Astrocyte (in vitro differentiated cells and primary cell): ENCODE measurements at places on chromosomes 2 and 18. TPM values are rescaled to one million over a fixed set of nuclear protein-coding genes. Genes with fewer than 3 reads are reported as not detected.
A peak's percentile ranks its signal among the peaks of the same experiment; 100 is the strongest.

DNA sequence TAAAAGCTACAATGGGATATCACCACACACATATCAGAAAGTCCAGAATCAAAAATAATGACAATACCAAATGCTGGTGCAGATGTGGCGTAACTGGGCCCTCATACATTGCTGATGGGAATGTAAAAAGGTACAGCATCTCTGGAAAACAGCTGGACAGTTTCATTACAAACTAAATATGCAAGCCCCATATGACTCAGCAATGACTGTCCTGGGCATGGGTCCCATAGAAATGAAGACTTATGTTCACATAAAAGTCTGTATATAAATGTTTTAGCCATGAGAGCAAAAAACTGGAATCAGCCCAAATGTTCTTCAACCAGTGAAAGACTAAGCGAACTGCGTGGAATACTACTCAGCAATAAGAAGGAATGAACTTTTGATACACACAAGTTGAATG is 56.7 kb downstream of the ALPK2 start:
- peak; percentile 98 for DNase-seq

DNA sequence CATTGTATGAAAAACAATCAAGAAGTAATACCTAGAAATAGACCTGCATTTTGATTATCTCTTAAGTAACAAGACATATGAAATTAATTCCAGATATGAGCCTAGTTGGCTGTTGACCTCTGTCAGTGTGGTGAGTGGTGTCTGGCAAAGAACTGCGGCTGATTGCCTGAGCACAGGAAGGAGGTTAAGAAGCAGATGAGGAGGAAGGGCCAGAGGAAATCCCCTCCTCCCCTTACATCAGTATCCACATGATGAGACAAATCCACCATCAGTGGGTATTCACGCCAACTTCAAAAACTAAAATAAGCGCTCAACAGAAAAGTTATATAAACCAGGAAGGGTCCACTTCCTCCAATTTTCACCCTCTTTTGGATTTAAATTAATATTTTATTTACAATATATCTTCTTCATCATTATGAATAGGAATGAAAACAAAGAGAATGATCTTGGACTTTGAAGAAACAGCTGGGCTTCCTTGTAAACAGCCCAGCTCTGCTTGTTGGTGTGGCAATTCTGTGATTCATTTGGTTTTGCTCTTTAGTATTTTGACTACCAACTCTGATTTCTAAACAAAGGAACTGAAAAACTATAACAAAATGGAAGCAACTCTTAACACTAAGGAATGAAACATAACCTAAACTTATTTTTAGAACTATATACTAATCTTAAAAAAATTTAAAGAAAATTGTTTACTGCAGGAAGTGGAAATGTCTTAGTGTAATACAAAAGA is 27.3 kb downstream of the RFTN2 start:
- no peak for DNase-seq

DNA sequence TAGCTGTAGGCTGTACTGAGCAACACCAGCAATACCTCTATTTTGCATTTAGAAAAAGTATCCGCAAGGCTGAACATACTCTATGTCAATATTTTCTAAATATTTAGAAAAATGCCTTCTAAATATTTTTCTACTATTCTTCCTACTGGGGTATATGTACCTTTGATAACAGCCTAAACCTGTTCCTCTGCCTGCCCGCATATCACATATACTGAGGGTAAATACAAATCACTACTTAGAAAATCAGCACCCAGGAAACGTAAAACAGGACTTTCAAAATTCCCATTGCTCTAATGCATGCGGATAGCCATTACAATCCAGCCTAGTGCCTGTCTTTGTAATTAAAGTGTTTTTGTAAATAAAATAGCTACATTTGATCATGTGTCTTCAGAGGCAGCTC is 56.1 kb downstream of the NCKAP5 start:
- no peak for DNase-seq

- DNase-seq, result no peak
Observed at GRCh38 chr2:32363597-32363996, 6.8 kb downstream of the BIRC6 start.

MTCL1 gene
- 48.6 and 59.3 TPM in 2 replicates for total RNA-seq

SCYGR5 gene
- not detected in 2 replicates for total RNA-seq

- DNase-seq, result no peak
Observed at GRCh38 chr2:57880446-57880845, 166.2 kb upstream of the VRK2 start.

- DNase-seq, result no peak
Observed at GRCh38 chr2:73215254-73215653, 1.2 kb downstream of the SMYD5 start.

DNA sequence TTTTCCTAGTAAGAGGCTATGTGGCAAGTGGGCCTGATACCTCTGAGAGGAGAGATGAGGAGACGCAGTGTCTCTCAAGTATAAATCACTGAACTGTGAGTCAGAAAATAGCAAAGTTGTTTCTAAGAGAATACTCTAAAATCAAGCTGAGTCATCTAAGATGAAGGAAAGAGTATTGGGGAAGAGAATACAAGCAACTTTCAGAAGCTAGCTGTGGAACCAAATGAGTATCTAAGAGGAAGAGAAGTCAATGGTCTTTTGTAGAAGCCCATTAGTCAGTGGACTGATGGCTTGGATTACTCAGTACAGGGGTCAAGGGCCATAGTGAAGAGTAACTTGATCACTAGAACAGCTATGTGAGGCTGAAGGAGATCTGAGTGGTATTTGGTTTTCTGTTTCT is 2.7 kb upstream of the DCC start:
- peak; percentile 55 for DNase-seq

NGEF gene
- 0.16 and 0.22 TPM in 2 replicates for total RNA-seq

GRCh38 chr2:217875556-217876252 is 127.1 kb downstream of the TNS1 start:
- no peak for DNase-seq

DNA sequence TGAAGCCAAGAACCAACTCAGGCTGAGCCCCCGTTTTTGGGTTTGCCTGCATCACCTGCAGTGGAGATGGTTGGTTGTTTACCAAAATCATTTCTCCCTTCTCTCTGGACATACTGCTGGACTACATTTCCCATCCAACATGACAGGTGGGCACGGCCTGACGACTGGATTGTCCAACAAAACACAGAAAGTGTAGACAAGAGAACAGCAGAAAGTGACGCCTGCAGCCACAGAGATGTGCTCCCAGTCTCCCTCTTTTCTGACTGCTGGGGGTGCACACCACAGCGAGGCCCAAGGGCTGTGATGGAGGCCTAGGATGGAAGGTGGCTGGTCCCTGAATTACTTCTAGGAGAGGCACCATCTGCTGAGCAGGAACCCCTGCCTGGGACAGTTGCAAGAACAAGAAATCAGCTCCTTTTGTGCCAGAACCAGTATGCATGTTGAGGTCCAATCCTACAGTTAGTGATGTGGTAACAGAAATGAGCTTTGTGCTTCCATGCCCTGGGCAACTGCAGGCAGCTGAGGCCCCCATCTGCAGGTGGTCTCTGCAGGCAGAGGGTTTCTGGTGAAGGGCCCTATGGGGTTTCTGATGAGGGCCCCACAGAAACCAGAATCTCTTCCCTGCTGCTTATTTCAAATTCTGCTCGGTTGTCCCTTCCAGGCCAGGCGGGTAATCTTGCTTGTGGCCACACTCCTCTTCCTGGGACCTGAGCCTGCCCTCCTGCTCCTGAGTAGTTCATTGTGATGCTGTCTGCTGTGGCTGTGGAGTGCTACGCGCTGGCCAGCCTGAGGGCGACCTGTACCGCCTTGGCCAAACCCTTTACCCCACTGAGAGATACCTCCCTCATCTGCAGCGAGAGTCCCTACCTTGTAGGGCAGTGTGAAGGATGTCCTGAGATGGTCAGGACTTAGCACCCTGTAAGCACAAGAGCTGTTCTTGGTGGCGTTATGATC is 168.3 kb downstream of the ASB1 start:
- no peak for DNase-seq

- no peak for DNase-seq
Observed at GRCh38 chr2:28869494-28870145, 489 bp downstream of the TRMT61B start.

DNA sequence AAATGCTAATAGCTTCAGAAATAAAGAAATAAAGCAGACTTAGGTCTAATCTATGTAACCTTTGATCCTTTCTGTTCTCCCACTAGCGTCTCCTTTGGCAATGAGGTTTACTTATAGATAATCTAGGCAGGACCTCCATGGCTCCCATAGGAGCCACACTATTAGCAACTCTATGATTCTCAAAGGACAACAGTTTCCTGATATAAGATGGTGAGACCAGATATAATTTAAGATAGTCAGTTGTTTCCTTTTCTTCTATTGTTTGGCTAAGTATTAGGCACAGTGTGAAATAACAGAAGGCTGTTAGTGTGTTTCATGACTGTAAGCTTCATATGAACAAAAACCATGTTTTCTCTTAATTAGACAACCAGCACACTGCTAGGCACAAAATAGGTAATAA is 58.7 kb upstream of the SCN9A start:
- DNase-seq, result no peak

GPD2 gene
- 27.5 and 29.0 TPM in 2 replicates for total RNA-seq
